ENCODE measurements at places on chromosomes 13 and 19.
A peak's percentile ranks its signal among the peaks of the same experiment; 100 is the strongest.

- DNase-seq = no peak
- H3K27ac ChIP-seq = no peak overlapping the region
- H3K27me3 ChIP-seq = no peaks in the 10 kb centered on the region
- no peaks in the 10 kb centered on the region for H3K4me1 ChIP-seq
- no peak overlapping the region for H3K4me3 ChIP-seq
These were observed 210.4 kb downstream of the DCLK1 start for GRCh38 chr13:35920816-35921215.

DNA sequence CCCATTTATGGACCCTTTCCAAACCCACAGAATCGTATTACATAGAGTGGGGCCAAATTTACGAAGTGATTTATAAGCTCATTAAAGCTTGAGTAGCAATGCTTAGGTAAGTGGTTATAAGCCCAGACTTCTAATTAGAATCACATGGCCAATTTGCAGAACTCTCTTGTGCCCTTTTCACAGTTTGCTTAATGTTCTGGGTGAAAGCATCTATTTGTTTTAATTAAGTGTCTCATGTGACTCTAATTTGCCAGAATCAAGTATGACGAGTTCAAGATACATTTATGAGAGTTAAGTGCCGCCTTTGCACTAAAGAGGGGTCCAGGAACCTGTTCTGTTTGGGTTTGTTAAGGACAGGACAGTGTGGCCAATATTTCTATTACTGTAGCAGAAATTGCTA is 46.0 kb upstream of the ZNF681 start:
- no peak overlapping the region for H3K4me3 ChIP-seq
- no peaks in the 10 kb centered on the region for H3K36me3 ChIP-seq
- H3K27ac ChIP-seq = no peak overlapping the region

DNA sequence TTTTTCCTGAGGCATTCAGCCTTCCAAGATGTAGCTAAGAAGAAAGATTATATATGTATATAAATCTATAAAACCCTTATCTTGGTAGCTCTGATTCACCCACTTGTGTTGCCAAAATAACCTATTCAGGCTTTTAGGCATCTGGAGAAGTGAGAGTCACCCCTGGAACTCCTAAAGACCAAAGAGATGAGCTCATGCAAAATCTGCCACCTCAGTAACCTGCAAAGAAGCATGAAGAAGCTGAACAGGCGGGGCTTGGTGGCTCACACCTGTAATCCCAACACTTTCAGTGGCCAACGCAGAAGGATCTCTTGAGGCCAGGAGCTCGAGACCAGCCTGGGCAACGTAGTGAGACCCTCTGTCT is 393.7 kb downstream of the FOXO1 start:
- no peaks in the 10 kb centered on the region for H3K27me3 ChIP-seq
- no peaks in the 10 kb centered on the region for H3K36me3 ChIP-seq
- H3K4me1 ChIP-seq = no peaks in the 10 kb centered on the region
- no peak overlapping the region for H3K4me3 ChIP-seq
- no peak overlapping the region for H3K27ac ChIP-seq

- H3K27me3 ChIP-seq = no peaks in the 10 kb centered on the region
- no peaks in the 10 kb centered on the region for H3K4me1 ChIP-seq
- no peak overlapping the region for H3K27ac ChIP-seq
- no peaks in the 10 kb centered on the region for H3K36me3 ChIP-seq
- H3K4me3 ChIP-seq = no peak overlapping the region
- no peak for DNase-seq
These were observed 2.0 kb upstream of the FPR3 start for GRCh38 chr19:51792932-51793331.

DNA sequence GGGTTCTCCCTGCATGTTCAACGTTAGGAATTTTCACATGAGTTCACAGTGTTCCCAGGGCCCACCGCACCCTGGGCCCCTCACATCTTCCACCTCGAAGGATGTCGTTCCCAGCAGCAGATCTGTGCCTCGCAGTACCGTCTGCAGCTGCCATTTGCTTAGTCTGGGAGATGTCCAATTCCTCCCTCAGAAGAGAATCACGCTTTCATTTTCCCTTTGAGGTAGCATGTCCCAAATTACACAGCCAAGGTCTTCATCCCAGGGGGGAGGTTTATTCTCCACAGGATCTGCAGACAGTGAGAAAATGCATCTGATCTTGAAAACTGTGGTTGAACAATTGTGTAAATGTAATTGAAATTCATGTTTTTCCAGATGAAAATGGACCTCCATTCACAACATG is 150.2 kb downstream of the DCT start:
- H3K4me3 ChIP-seq = no peak overlapping the region
- H3K36me3 ChIP-seq = no peaks in the 10 kb centered on the region
- peak overlapping the region; percentile 1 for H3K27ac ChIP-seq
- no peaks in the 10 kb centered on the region for H3K4me1 ChIP-seq
- no peak for DNase-seq

GRCh38 chr19:35521124-35521743 is 6.9 kb downstream of the SBSN start:
- no peaks in the 10 kb centered on the region for H3K36me3 ChIP-seq
- no peak for DNase-seq
- H3K27me3 ChIP-seq = no peaks in the 10 kb centered on the region
- no peaks in the 10 kb centered on the region for H3K4me1 ChIP-seq

DNA sequence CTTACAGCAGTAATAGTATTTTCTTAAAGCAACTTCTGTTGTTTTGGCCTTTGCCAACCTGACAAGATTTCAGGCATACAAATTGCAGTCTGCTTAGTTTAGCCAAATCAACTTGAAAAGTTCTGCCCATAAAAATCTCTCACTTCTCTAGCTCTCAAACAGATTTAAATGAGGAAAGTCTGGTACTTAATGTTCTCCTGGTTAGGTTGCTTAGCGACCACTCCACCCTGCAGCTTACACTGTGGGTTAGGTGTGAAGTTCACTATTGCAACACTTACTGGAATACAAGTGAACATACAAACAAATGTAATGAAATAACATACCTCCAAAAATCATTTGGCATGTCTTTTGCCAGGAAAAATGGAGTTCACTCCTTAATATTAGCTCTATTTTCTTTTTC is 178.7 kb upstream of the PCDH9 start:
- H3K4me3 ChIP-seq = no peak overlapping the region
- H3K4me1 ChIP-seq = no peaks in the 10 kb centered on the region
- no peak for DNase-seq
- H3K27ac ChIP-seq = no peak overlapping the region
- no peaks in the 10 kb centered on the region for H3K36me3 ChIP-seq

DNA sequence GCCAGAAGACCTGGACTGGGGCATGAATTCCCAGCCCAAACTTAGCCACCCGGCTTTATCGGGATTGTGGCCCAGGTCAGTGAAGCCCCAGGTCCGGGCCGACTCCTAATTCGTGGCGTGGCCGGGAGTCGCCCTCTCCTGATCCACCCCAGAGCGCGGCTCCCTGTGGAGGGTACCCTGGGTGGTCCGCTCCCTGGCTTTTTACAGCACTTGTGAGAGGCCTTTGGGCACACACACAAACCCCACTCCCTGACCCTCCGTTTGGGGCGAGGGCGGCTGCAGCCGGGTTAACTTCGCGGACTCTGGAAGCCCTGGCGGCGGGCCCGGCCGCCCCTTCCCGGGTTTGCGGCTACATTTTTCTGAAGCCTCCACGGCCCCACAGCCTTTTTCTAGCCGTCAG is 56.4 kb downstream of the ZNF568 start:
- no peaks in the 10 kb centered on the region for H3K36me3 ChIP-seq
- H3K27me3 ChIP-seq = no peaks in the 10 kb centered on the region
- peak overlapping the region; percentile 65 for H3K27ac ChIP-seq

DNA sequence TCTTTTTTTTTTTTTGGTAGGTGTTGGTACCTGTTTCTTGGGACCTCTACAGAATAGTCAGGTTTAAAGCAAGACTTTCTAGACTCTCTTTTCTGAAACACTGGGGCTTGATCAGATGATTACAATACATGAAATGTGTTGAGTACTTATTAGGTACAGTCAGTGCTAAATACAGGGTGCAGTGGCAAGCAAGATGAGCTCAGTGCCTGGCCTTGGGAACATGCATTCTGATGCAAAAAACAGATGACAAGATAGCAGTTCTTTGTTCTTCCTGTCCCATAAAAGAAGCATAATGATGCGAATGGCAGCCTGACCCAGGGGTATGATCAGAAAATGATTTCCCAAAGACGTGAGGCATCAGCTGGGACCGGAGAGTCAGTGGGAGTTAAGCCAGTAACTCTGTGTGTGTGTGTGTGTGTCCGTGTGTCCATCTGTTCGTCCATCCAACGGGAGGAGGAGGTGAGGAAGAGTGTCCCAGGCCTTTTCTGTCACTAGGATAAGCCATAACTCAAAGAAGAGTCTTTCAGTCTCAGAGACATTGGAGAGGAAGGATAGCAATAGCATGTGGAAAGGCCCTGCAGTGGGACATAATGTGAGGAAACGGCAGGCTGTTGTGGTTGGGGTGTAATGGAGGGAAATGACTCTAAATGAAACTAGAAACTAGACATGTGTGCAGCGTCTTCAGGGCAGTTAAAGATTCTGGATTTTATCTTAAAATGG is 32.2 kb downstream of the SLAIN1 start:
- no peak for DNase-seq
- H3K4me1 ChIP-seq = no peaks in the 10 kb centered on the region
- no peaks in the 10 kb centered on the region for H3K27me3 ChIP-seq

GRCh38 chr19:1361601-1362386 is 21.9 kb upstream of the NDUFS7 start:
- H3K4me3 ChIP-seq = no peak overlapping the region
- no peaks in the 10 kb centered on the region for H3K36me3 ChIP-seq
- H3K4me1 ChIP-seq = no peaks in the 10 kb centered on the region
- DNase-seq = no peak
- H3K27me3 ChIP-seq = no peaks in the 10 kb centered on the region

GRCh38 chr19:56769650-56770049 is 70.9 kb downstream of the PEG3 start:
- DNase-seq = no peak
- no peaks in the 10 kb centered on the region for H3K36me3 ChIP-seq
- no peaks in the 10 kb centered on the region for H3K4me1 ChIP-seq
- H3K27me3 ChIP-seq = no peaks in the 10 kb centered on the region
- no peak overlapping the region for H3K27ac ChIP-seq

GRCh38 chr19:49851456-49852259 is 699 bp downstream of the PTOV1 start:
- H3K4me1 ChIP-seq = peaks cover 12% of the 10 kb centered on the region
- no peaks in the 10 kb centered on the region for H3K27me3 ChIP-seq

DNA sequence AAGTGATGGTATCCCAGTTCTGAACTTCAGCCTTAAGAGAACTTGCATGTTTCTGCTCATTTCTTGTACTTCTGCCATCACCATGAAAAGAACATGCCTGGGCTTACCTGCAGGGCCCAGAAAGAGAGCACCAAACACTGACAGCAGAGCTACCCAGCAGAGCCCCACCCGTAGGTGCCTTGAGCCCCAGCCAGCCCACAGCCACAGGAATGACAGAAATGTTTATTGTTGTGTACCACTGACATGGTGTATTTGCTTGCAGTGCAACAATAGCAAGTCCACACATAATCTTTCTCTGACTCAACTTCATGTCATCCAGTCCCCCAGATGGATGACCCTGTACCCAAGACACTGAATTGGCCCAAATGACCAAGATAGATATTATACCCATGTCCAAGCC is 195.2 kb downstream of the TSHZ3 start:
- no peaks in the 10 kb centered on the region for H3K4me1 ChIP-seq
- H3K36me3 ChIP-seq = no peaks in the 10 kb centered on the region

- no peak for DNase-seq
- H3K27ac ChIP-seq = no peak overlapping the region
- no peaks in the 10 kb centered on the region for H3K36me3 ChIP-seq
These were observed 13.1 kb upstream of the NOTCH3 start for GRCh38 chr19:15213715-15214381.

- H3K4me3 ChIP-seq = no peak overlapping the region
- H3K27ac ChIP-seq = no peak overlapping the region
- no peaks in the 10 kb centered on the region for H3K4me1 ChIP-seq
- DNase-seq = no peak
These were observed 125.0 kb upstream of the NBEA start for GRCh38 chr13:34816908-34817665.

DNA sequence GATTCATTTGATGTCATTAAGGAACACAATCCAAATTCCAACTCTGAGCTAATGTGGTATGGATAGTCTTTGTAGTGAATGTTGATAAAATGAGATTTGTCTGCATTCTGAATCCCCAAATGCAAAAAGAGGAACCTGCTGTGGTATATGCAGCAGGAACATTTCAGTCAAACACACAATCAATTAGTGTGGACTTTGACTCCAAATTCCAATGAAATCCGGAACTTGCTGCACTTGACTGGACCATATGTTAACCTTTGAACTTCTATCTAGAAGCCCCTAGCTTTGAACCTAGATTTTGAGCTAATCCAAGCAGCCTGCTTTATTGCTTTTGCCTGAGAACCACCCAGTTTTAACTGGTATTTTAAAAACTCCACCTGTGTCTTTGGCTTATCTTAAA is 341.3 kb downstream of the SPRY2 start:
- no peaks in the 10 kb centered on the region for H3K36me3 ChIP-seq
- H3K4me3 ChIP-seq = no peak overlapping the region
- no peak overlapping the region for H3K27ac ChIP-seq

- peak; percentile 70 for DNase-seq
- no peak overlapping the region for H3K27ac ChIP-seq
- H3K4me1 ChIP-seq = no peaks in the 10 kb centered on the region
- peaks cover 21% of the 10 kb centered on the region for H3K36me3 ChIP-seq
- no peaks in the 10 kb centered on the region for H3K27me3 ChIP-seq
These were observed 20.0 kb downstream of the XRCC1 start for GRCh38 chr19:43555185-43555770.

DNA sequence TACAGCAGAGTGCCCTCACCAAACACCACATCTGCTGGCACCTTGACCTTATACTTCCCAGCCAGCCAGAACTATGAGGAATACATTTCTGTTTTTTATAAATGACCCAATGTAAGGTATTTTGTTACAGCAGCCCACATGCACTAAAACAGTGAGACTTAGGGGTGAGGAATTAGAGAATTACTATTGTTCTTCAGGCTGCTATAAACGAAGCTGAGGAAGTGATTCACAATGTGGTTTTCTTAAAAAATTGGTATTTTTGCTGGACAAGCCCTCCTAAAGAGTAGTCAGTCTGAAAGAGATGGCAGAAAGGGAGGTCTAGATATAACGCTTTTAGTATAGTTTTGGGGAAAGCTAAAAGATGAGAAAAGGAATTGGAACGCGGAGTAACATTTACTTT is 101.0 kb downstream of the SLITRK6 start:
- no peak overlapping the region for H3K4me3 ChIP-seq
- H3K36me3 ChIP-seq = no peaks in the 10 kb centered on the region
- H3K27me3 ChIP-seq = no peaks in the 10 kb centered on the region
- H3K27ac ChIP-seq = no peak overlapping the region
- no peaks in the 10 kb centered on the region for H3K4me1 ChIP-seq
- DNase-seq = no peak

DNA sequence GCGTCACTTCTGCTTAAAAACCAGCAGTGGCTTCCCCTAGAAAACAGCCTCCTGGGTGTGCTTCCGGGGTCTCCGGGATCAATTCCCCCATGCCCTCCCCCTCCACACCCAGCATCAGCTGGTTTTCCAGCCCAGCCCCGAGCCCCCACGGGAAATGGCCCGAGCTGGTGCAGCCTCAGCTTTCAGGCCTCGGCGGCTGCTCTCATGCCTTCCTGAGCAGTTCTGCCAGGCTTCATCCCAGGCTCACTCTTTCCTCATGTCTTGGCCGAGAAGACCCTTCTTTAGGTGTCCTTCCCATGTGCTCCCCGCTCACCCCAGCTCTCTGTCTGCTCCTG is 103.1 kb upstream of the RNF113B start:
- H3K36me3 ChIP-seq = no peaks in the 10 kb centered on the region
- DNase-seq = no peak
- H3K4me1 ChIP-seq = no peaks in the 10 kb centered on the region
- no peak overlapping the region for H3K4me3 ChIP-seq
